ENCODE measurements at places on chromosomes 3 and 15. TPM values are rescaled to one million over a fixed set of nuclear protein-coding genes. Genes with fewer than 3 reads are reported as not detected.

GRCh38 chr15:43702701-43703424, 9.2 kb downstream of the CKMT1A start:
- DNase-seq = no peak

DNA sequence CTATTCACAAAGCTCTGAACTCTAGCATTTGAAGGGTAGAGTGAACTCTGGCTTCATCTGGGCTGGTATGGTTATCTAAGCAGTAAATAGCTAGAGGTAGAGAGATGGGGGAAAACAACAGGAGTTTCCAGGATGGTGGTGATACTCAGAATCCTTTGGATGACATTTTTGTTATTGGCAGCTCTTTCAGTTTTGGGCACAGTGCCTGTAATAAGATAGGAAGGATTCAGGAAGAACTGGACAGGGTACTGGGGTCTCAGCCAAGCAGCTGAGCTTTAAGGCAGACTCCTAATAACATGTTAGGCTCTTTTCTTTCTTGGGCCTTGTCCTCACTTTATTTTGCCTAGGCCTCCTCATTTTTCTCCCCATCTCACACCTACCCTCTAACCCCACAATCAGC, 338.5 kb downstream of the CADM2 start:
- no peak for DNase-seq

The SLC28A2 gene
- total RNA-seq = not detected

DNA sequence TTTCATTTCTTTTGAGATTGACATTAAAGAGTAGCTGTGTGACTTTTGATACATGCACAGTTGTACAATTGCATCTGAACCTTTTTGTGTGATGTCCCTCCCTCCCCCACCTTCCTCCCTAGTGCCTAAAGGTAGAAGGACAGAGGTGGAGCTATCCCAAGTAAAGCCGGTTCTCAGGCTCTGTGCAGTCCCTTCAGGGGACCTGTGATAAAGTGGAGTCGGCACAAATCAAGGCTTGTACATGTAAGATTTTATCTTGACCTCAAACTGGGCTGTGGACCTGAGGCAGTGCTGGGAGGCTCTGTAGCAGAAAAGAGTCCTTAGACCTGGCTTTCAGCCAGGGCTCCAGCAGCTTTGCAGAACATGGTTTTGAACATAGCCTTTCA, 55.5 kb upstream of the CMTM7 start:
- DNase-seq = no peak

DNA sequence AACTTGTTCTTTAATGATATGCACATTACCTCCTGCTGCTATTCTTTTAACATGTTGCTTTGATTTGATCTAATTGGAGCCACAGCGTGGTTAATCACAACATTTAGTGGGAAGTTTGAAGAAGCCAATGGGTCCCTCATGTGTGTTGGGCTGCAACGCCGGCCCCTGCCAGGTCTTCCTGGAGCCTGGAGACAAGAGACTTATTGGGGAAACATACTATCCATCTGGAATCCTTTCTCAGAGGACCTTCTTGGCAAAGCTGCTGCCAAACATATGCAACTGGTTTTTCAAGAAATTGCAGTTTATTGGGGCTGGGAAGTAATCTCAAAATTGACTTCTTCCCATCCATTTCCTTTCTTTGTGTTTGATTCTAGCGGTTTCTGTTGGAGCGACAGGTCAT, 396.3 kb upstream of the PROK2 start:
- DNase-seq = no peak

GRCh38 chr15:91125162-91125561, 25.1 kb downstream of the SV2B start:
- no peak for DNase-seq

GRCh38 chr15:48992096-48992495, 28.4 kb upstream of the SHC4 start:
- no peak for DNase-seq

- no peak for DNase-seq
Measured at GRCh38 chr3:190345027-190345821, 23.0 kb upstream of the CLDN1 start.

GRCh38 chr15:91894606-91895005, 41.1 kb downstream of the SLCO3A1 start:
- DNase-seq = no peak

DNA sequence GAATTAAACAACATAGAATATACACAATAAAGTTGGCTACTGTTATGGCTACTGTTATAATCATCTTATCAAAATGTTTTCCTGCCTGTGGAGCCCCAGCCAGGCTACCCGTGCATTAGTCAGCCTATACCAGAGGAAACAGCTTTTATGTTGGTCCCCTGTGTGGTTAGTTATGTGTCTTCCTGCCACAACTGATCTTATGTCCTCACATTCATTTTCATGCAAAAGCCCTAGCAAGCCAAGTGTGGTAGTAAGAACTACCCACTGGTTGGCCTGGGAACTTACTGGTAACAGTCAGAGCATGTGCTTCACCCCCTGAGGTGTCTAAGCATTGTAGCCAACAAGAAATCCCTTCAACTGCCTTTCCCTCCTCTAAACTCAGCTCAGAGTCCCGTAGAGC, 21.8 kb downstream of the MGLL start:
- peak; percentile 10 for DNase-seq

GRCh38 chr3:119356646-119357045, 62.5 kb downstream of the ARHGAP31 start:
- DNase-seq = no peak

The SLC7A14 gene
- not detected for total RNA-seq

DNA sequence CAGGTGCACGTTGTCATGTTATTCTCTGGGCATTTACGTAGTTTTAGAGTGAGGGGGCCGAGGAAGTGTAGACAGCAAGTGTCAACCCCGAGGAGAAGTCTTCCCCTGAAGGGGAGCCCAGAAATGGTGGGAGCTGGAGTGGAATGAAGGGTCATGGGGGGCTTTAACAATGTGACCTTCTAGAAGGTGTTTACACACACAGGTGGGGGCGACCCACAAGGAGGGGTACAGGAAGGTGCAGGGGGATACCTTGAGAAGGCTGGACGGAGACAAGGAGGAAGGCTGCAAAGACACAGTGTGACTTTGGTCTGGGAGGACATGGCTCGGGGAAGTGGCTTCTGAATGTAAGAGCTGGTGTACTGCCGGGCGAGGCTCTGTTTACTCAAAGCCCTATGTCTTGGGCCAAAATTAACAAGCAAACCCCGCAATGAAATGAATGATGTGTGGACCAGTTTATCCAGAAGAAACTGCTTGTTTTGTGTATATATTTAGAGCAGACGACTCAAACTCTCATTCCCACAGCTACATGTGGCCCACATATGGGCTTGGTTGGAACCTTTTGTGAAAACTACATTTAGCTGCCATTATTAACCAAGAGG, 18.7 kb downstream of the TRPM1 start:
- DNase-seq = no peak

DNA sequence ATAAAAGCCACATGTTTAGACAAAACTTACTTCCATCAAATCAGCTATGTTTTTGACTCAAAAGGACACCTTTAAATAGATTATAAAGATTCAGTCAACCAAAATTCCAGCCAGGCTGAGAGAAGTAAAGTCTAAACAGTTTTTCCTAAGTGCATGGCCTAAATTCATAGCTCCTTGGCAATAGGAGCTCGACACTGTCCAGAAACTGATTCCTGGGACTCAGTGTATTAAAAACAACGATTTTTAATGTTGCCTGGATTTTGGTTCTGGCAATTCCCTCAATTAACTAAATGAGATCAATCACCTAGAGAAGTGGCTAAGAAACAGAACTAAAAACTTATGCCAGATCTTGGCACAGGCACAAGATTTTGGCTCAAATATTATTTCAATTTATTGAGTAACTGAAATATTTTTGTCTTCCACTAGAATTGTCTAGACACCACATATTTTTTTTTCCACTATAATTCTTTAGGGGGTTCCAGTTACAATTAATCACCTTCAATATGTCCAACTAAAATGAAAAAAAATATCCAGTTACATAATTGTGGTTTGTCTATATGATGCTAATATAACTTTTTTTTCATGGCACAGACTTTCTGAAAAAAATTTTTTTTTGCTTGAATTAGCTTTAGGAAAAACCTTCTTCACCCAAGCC, 135.9 kb downstream of the TFDP2 start:
- no peak for DNase-seq

The HCLS1 gene
- 249 TPM for total RNA-seq

The MEIS2 gene
- not detected for total RNA-seq

DNA sequence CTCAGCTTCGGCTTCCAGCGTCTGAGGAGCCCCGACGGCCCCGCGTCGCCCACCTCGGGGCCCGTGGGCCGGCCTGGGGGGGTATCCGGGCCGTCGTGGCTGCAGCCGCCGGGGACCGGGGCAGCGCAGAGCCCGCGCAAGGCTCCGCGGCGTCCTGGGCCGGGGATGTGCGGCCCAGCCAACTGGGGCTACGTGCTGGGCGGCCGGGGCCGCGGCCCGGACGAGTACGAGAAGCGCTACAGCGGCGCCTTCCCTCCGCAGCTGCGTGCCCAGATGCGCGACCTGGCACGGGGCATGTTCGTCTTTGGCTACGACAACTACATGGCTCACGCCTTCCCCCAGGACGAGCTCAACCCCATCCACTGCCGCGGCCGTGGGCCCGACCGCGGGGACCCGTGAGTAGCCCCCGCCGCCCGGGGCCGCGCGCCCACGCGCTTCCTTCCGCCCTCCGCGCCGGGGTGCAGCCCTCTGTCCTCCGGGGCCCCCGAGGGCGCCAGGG, 462 bp downstream of the EDEM1 start:
- peak; percentile 63 for DNase-seq

DNA sequence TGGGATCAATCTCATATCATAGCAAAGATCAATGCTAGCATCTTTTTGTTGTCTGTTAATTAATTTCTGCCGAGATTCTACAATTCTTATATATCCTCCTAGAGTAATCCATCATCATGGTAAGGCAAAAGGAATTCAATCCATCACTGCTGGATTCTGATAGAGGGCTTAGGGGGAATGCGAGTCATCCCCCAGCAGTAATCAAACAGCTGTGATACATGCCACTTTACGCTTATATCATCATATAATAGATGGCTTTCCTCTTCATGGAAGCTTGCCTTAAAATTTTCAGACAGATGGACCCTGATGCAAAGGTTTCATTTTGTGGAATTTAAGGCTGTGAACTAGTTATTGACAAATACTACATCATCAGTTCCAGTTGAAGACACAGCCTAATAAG, 645.9 kb downstream of the CADM2 start:
- no peak for DNase-seq

GRCh38 chr15:67955252-67955651, 98.9 kb upstream of the PIAS1 start:
- DNase-seq = no peak

The MKRN2OS gene
- total RNA-seq = not detected

GRCh38 chr3:73789825-73790444, 165.2 kb upstream of the PDZRN3 start:
- no peak for DNase-seq

The POMGNT2 gene
- total RNA-seq = 7.8 TPM

DNA sequence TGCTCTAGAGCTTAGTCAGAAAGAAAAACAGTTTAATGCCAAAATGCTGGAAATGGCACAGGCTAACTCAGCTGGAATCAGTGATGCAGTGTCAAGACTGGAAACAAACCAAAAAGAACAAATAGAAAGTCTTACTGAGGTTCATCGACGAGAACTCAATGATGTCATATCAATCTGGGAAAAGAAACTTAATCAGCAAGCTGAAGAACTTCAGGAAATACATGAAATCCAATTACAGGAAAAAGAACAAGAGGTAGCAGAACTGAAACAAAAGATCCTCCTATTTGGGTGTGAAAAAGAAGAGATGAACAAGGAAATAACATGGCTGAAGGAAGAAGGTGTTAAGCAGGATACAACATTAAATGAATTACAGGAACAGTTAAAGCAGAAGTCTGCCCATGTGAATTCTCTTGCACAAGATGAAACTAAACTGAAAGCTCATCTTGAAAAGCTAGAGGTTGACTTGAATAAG, 150.5 kb upstream of the LRRFIP2 start:
- no peak for DNase-seq

- no peak for DNase-seq
Measured at GRCh38 chr3:65996589-65996988, 42.1 kb downstream of the MAGI1 start.

- no peak for DNase-seq
Measured at GRCh38 chr15:41543521-41543870, 561 bp downstream of the RPAP1 start.

The TP63 gene
- 0.52 TPM for total RNA-seq

DNA sequence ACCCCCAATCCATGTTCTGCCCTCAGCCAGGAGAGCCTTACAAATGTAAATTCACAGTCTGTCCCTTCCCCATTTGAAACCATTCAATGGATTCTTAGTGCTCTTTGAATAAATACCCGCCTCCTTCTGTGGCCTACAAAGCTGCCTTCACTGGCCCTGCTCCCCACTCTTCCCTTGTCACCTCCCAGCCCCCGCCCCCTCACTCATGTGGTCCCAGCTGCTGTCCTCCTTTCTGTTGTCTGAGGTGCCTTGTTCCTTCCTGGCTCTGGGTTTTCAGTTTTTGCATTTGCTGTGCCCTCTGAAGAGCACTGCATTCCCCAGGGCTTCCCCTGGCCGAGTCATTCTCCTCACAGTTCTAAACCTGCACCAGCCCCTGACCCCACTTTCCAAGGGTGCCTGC, 3.2 kb downstream of the EFCAB12 start:
- DNase-seq = no peak

- no peak for DNase-seq
Measured at GRCh38 chr3:66066963-66067617, 28.4 kb upstream of the MAGI1 start.

The MORF4L1 gene
- total RNA-seq = 262 TPM

The ETV5 gene
- total RNA-seq = 0.74 TPM

The NANOGP8 gene
- total RNA-seq = not detected

- DNase-seq = no peak
Measured at GRCh38 chr3:85007195-85008094, 48.7 kb downstream of the CADM2 start.

- no peak for DNase-seq
Measured at GRCh38 chr3:20380295-20380694, 194.3 kb upstream of the SGO1 start.
